ENCODE measurements at places on chromosomes 2 and 18.

DNA sequence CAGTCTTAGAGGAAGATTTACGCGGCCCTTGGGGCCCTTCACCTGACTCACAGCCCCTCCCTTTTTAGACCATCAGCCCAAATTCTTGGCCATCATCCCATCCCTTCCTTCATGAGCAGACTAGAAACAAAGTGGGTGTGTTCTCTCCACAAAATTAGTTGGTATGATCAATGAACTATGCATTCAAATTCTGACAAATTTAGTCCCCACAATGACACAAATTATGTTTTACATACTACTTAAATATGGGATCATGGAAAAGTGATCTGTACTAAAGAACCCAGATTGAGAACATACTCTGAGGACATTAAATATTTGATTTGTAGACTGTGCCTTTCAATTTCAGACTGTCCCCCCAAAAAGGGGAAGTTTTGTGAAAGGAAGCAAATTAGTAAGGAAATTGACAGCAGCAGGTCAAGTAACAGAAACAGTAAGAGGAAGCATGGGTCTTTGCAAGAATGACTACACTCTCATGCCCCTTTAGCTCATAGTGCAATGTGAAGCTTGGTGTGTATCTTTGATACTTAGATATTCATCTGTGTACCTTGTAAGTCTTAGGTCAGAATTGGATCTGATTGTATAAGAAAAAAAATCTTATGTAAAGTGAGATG, 2.2 kb upstream of the MAPRE2 start:
- DNase-seq = no peak

GRCh38 chr2:205845446-205845845, 163.1 kb downstream of the NRP2 start:
- no peak for DNase-seq

DNA sequence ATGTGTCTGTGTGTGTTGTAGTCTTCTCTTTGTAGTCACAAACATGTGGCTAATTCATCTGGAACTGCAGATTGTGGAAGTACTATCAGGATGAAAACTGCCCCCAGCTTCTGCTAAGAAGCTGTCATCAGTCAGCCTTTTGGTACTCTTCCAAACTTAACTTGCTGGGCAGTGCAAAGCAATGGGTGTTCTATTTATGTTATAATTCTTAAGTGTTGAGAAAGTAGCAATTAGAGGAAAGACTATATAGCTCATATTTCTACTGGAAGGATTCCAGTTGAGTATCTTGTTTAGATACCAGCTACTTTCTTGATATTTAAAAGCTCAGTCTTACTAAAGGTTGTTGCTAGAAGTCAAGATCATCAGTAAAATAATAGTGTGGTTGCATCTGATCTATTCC, 52.1 kb downstream of the SLC38A11 start:
- DNase-seq = peak; percentile 38

- peak; percentile 58 for DNase-seq
These were observed 2.8 kb upstream of the MXD1 start for GRCh38 chr2:69911985-69912563.

GRCh38 chr18:44954257-44954656, 273.6 kb downstream of the SETBP1 start:
- DNase-seq = no peak

DNA sequence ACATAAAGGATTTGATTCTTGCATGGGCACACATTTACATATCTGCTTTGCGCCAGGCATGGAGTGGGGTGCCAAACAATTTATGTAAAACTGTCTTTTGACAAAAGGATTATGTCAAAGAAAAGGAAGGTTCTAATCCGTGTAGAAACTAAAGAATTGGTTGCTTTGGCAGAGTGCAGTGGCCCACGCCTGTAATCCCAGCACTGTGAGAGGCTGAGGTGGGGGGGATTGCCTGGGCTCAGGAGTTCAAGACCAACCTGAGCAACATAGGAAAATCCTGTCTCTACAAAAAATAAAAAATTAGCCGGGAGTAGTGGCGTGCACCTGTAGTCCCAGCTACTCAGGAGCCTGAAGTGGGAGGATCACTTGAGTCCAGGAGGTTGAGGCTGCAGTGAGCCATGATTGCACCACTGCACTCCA, 1.1 kb upstream of the MTERF4 start:
- DNase-seq = no peak

DNA sequence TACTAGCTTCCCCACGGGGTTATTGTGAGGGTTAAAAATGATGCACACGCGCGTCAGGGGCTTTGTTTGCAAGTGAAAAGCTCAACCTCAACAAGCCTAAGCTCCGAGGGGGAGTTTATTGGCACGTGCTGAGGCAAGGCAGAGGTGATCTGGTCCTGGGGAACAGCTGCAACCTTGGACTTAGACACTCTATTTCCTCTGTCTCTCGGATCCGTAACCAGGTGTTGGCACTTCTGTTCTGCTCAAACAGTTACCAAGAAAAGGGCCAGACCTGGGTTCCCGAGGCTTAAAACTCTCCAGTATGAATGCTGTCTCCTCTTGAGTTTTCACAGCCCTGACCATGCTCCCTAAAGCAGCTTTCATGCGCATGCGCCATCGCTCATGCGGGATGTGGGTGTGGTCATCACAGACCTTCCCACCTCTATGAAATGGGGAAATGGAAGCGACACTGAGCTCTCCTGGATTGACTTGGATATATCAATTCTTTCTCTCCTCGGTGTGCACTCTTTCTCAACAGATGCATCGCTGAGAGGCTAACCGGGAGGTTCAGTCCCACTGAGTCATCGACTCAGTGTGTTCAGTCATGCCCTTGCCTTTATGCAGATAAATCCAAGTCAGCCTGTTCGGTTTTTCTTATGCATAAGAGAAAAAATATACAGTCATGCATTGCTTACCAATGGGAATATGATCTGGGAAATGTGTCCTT, 19.9 kb upstream of the RAB31 start:
- peak; percentile 98 for DNase-seq

- no peak for DNase-seq
These were observed 19.3 kb downstream of the SH3YL1 start for GRCh38 chr2:244547-244946.

DNA sequence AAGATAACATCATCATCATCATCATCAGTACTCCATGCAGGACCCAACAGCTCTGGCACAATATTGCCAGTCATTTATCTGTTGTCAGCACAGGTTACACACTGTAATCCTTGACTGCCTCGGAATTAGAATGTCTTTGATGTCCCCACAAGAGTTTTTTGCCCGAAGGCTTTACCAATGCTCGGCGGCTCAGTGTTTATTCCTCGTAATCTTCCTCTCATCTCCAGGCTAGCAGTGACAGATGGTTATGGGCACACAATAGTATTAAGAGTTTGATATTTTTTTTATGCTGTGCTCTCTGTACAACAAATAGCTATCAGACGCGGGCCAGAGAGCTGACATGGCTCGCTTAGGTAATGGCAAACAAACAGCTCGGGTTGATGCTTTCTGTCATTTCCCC, 515.2 kb downstream of the ZEB2 start:
- DNase-seq = no peak

DNA sequence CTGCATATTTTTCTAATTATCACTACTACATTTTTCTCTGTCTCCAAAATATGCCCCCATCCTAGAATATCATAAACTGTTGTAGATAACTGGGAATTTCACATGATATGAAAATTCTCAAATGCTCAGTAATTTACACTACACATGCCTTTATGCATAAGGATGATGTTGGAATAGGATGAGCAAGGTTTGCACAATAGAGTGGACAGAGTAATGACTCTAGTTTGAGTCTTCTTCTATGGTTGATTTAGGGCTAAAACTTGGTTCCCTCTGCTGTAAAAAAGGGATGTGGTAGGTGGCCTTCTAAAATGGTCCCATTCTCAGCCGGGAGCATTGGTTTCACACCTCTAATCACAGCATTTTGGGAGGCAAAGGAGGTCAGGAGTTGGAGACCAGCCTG, 129.9 kb downstream of the BCL11A start:
- no peak for DNase-seq

GRCh38 chr2:142974288-142975024, 97.0 kb downstream of the KYNU start:
- peak; percentile 93 for DNase-seq

GRCh38 chr2:169495310-169495928, 14.1 kb upstream of the KLHL41 start:
- DNase-seq = no peak

DNA sequence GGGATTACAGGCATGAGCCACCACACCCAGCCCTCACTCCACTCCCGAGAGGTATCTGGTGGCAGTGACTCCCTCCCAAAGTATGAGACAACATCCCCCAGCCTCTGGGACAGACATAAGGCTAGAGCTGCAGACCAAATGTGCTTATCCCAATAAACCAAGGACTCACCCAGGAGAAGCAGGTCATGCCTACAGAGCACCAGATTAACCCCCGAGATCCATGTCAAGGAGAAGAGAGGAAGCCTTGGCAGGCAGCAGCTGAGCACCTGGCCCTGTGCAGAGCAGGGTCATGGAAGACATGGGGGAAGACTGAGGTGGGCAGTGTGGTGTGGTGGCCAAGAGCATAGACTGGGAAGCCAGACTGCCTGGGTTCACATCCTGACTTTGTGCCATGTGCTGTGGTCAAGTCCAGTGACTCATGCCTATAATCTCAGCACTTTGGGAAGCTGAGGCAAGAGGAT, 7.2 kb downstream of the RAB11FIP5 start:
- DNase-seq = no peak

GRCh38 chr2:26314243-26314642, 31.7 kb upstream of the SELENOI start:
- DNase-seq = no peak

DNA sequence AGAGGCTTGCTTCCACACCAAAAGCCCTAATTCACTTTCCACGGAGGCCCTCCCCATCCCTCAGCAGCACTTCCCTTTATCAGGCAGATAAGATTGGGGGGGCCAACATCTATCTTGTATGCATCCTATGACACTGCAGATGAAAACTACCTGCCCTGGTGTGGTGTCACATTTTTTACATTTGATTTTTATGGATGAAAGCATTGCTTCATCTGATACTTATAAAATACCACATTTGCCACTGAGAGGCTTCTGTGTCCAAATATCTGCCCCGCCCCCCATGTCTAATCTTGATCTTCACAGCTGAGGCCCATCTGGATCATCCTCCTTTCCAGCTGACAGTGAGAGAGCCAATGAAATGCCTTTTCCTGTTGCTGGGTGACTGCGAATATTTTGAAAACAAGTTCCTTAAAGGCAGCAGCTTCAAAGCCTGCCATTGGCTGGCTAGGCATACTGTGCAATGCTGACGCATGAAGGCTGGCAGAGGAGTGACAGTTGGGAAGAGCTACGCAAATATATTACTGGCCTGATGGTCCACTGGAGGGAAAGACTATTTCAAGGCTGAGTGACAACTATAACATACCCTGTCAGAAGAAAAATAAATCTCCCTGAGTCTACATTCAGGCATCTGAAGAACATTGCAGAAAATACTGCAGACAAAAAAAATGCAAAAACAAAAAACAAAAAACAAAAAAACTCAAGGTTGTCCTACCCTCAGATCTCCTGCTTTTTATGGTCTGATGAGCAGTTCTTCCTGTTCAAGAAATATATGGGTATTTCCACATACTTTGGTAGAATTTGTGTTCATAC, 318.7 kb downstream of the PDE11A start:
- peak; percentile 50 for DNase-seq

- DNase-seq = no peak
These were observed 17.2 kb upstream of the CSRNP3 start for GRCh38 chr2:165452327-165452726.

GRCh38 chr2:236038096-236038495, 130.1 kb downstream of the GBX2 start:
- DNase-seq = no peak

- DNase-seq = no peak
These were observed 95.9 kb upstream of the DLGAP1 start for GRCh38 chr18:4551001-4551360.

DNA sequence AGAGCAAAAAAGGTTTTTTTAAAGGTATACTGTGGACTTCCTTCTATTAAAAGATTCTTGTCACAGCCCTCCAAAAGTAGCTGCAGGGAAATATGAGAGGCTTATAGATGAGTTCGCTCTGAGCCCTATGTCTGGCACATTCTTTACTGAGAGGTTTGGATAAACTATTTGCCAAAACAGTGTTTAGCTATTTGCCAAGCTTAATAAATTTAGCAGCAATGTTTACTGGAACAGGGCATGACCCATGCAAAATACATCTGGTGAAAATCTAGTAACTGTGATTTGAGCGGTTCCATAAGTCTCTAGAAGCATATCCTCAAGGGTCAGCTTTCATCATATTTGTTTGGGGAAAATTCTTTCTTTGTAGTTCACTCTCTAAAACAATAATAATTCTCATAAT, 1696.7 kb upstream of the PIK3C3 start:
- DNase-seq = no peak

DNA sequence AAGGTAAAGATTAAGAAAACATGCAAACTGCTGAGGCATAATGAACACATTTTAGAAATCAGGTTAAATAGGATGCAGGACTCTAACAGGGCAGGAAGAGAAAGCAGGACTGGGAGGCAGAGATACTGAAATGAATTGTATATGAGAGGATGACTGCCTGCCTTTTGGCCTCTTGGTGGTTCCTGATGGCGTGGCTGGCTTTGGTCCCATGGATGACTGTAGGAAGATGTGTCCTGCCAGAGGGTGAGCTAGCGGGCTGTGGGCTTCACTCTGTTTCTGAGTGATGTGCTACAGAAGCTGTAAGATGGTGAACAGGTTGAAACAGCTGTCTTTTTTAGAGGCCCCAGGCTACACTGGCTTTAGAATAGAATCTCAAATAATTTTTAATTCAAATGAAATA, 517.0 kb downstream of the SLC4A3 start:
- DNase-seq = no peak

- no peak for DNase-seq
These were observed 42.1 kb downstream of the DIPK1C start for GRCh38 chr18:74414953-74415515.

DNA sequence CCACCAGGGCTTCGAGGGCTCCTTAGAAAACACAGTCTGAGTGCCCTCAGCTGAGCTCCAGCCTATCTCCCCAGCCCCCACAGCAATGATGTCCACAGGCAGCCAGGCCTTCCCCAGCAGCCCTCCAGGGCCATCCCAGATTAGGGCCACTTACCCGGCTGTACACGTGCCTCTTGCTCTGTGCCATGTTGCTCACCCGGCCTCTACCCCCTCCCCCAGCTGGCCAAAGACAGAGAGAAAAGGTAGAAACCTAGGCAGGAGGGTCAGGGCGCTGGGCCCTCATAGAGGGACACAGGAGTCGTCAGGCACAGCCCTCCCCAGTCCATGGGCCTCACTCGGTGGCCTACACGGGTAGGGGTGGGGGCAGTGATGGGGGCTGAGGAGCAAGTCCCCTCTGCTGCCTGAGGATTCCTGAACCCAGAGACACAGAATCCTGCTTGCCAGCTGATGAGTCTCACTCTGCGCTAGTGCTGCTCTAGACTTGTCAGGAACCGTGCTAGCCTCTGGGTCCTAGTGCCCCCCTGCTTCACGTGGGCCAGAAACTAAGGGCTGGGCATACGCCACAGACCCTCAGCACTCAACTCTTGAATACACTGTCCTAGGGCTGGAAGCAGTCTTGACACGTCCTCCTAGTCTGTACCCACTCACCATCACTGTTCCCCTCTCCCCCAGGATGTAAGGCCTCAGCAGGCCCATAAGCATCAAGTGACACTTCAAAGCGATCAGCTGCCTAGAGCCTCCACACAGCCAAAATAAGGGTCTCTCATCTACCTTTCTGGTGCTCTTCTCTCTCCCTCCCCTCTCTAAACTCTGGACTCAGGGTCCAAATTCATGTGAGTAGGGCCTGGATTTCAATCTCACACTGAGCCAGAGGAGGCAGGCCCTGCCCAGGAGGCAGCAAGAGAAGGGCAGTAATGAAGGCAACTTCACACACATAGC, at the start of gene DCTN1:
TSS of gene DCTN1 (minus strand) at position 461 of the 939 bp plus-strand sequence. CDS start at position 187, 274 bp downstream.
- peak; percentile 56 for DNase-seq

GRCh38 chr2:84375020-84375419, 84.1 kb downstream of the SUCLG1 start:
- no peak for DNase-seq

- no peak for DNase-seq
These were observed 597.8 kb upstream of the VRK2 start for GRCh38 chr2:57448816-57449215.
